ENCODE measurements at places on chromosomes 11 and 22.

- DNase-seq = no peak
Measured at GRCh38 chr22:22935056-22935545, 47.5 kb downstream of the IGLL5 start.

- no peak for DNase-seq
Measured at GRCh38 chr11:40149721-40150120, 1309.7 kb downstream of the LRRC4C start.

GRCh38 chr11:23988381-23989006 lies 508.4 kb upstream of the LUZP2 start:
- no peak for DNase-seq

DNA sequence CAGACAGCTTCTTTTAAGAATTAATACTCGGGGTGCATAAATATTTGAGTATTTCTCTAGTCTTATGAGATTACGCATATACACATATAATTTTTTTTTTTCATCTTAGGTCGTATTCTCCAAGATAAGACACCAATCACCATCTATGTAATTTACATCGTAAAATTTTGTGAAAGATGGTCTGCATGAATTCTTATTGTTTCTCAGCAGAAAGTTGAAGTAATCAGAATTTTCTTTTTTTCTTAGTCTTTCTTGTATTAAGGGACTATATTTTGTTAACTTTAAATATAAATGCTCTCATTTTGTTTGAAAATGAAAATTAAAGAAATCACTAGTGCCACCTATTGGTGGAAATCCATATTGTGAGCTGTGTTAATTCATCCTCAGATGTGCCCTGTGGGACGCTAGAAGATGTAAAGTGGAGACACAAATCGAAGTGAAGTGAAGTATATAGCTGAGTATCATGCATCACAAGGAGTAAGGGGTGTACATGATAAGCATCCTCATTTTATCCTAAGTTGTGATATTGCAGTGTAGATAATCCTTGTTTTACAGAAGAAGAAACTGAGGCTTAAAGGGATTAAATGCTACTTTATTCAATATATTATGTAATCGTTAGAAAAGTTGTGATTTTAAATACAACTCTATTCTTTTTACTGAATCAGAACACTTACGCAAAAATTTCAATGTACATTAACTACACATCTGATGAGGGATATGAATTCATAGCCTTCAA lies 2084.3 kb downstream of the LRRC4C start:
- DNase-seq = no peak

GRCh38 chr22:34669001-34669400 lies 397.0 kb upstream of the ISX start:
- DNase-seq = no peak

DNA sequence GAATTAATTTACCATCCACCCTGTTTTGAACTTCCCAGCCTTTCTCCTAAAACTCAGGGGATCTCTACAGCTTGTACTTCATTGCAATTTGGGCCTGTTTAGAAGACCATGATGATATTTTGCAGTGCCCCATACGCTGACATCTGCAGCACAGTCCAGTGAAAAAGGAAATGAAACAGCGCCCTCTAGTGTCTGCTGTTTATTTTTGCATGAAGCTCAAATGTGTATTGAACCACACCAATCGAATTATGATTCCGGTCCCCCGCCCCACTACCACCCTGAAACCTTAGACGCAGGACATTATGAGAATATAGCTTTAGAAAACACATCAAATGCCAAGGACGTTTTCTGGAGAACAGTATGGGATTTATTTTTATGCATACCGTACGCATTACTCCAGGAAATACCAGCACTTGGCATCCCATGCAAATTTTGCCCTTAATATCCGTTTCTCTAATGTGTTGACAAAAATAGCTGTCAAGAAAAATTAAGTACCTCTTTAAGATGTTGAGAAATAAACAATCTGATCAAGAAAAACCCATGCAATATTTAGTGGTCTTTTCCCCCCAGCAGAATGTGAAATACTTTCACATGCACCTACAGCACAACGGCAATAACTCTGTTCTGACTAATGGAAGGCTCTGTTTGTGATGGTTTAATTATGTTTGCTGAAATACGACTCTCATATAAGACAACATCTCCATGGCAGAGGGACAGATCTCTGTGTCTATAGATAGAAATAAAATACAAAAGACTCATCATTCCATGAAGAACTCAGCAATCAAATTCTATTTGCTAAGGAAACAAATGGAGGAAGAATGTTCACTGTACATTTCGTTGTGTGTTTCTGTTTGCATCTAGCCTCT lies 93.9 kb downstream of the TECTA start:
- peak; percentile 40 for DNase-seq

DNA sequence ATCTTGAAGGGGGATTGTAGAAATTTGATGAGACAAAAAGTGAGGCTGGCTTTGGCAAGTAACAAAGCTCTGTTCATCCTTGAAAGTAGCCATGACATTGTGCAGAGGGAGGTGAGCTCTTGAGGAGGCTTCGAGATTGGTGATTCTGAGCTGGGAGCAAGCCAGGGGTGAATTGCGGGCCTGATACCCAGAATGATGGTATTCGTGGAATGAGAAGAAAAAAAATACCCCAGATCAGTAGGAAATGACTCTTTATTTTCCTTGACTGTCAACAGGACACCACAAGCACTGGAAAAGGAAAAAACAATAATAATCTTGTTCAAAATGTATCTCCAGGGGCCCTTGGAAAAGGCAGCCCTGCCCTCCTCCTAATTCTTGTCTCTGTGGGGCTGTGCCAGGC lies 62.7 kb downstream of the TSPAN18 start:
- DNase-seq = no peak

DNA sequence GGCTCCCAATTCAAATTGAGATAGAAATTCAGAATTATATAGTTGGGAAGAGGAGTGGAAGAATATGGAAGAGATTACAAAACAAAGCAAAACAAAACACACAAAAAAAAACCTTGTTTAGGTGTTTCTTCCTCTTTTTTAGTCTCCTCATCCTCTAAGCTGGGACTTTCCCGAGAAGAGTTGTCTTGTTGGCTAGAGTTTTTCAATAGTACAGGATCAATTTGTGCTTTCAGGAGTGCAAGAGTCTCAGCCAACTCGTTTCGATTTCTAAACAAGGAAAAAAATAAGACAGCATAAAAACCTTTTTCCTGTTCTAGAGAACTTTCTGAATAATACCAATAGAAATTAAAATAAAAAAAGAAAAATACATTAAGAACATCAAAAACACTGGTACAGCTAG lies 87.8 kb upstream of the CLNS1A start:
- DNase-seq = no peak

DNA sequence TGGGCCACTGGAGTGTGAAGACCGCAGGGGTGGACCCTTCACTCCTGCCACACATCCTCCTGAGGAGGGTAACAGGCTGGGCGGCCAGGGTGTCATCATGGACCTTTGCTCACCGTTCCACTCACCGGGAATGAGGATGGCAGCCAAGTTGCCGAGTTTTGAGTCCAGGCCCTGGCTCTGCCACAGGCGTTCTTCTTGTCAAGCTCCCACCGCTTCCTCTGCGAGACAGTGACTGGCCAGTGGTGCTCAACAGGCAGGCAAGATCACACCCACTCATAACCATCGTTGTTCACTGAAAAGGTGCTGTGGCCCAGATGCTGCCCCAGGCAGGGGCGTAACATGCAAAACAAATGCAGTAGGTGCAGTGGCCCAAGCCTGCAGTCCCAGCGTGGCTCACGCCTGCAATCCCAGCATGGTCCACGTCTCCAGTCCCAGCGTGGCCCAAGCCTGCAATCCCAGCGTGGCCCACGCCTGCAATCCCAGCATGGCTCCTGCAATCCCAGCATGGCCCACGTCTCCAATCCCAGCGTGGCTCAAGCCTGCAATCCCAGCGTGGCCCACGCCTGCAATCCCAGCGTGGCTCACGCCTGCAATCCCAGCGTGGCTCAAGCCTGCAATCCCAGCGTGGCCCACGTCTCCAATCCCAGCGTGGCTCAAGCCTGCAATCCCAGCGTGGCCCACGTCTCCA lies 5.0 kb upstream of the PANX2 start:
- no peak for DNase-seq

GRCh38 chr22:36079041-36079440 lies 50.4 kb upstream of the RBFOX2 start:
- no peak for DNase-seq

DNA sequence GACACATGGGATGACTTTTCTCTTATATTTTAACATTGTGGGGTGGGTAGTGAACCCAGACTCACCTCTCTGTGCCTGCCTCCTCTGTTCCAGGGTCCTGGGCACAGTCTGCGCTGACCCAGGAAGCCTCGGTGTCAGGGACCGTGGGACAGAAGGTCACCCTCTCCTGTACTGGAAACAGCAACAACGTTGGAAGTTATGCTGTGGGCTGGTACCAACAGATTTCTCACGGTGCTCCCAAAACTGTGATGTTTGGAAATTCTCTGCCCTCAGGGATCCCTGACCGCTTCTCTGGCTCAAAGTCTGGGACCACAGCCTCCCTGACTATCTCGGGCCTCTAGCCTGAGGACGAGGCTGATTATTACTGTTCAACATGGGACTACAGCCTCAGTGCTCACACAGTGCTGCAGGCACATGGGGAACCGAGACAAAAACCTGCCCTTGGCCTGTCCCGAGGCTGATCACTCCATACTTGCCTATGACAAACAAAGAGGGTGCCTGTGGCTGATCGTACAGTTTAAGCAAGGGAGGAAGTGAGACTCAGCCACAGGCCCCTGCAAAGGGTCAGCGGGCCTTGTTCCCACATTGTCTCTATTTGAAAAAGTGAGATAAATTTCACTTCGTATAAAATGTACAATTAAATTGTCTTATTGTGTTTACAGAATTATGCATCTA lies 43.7 kb upstream of the TOP3B start:
- no peak for DNase-seq

GRCh38 chr11:100555931-100556330 lies 131.2 kb upstream of the ARHGAP42 start:
- no peak for DNase-seq

DNA sequence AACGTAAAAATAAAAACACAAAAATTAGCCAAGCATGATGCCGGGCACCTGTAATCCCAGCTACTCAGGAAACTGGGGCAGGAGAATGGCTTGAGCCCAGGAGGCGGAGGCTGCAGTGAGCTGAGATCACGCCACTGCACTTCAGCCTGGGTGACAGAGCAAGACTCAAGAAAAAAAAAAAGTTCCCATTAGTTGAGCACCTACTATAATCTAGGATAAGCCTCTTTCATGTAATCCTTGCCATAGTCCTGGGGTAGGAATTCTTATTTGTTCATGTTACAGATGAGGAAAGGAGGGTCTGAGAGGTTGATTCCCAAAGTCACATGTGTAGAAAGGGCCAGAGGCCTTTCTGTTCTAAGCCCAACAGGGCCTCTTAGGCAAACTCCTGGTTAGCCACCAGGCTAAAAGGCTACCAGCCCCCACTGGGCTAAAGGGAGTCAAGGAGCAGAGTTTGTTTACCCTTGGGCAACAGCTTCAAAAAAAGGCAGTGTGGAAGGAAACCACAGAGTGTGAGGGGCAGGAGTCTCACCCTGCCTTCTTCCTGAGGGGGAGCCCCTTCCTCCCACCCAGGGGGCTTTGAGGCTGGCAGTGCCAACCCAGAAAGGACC lies 21.6 kb upstream of the CSNK1E start:
- no peak for DNase-seq

- DNase-seq = no peak
Measured at GRCh38 chr11:117973503-117973860, 12.7 kb upstream of the IL10RA start.

GRCh38 chr11:125300791-125301218 lies 136.3 kb downstream of the PKNOX2 start:
- no peak for DNase-seq

DNA sequence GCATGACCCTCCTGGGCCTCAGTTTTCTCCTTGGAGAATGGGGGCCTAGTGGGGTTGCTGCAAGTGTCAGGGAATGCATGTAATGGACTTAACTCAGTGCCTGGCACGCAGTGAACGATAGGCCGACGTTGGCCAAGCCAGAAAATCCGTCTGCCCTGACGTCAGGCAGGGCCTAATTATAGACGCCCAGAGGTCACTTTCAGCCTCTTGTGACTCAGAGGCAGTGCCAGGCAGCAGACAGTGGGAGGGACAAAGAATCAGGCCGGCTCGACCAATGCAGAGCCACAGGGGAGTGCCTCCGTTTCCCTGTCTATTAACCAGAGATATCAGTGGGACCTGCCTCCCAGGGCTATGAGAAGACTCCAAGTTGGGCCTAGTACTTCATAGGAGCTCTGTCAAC lies 115.0 kb downstream of the MN1 start:
- no peak for DNase-seq

- DNase-seq = no peak
Measured at GRCh38 chr11:62179995-62180394, 10.0 kb upstream of the SCGB1D1 start.

DNA sequence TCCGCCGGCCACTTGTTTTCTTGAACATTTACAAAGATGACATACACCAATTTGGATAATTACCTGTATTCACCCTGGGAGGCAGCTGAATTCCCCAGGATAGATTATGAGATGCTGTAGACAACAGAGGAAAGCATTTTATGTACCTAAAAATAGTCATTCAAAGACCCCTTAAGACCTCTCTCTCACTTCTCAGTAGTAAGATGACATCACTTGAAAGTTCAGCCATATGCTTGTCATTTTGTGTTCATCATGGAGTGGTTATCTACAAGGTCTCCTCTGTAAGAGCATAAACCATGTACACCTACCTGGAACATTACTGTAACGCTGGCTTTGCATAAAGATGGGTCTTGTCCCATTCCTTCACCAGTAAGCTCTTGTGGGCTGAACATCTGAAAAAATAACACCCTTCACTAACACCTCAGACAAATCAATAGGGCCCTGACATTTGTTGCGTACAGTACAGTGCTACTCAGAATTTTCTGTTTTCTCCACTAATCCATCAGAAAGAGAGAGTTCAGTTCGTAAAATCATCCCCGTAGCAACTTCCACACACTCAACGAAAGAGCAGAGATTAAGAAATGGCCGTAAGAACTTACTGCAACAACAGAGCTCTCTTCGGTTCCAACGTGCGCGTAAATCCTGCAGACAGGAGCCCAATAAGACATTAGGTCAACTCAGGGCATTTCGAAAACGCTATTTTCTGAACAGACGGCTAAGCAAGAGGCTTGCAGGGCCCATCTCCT lies 15.6 kb upstream of the WDR74 start:
- no peak for DNase-seq

DNA sequence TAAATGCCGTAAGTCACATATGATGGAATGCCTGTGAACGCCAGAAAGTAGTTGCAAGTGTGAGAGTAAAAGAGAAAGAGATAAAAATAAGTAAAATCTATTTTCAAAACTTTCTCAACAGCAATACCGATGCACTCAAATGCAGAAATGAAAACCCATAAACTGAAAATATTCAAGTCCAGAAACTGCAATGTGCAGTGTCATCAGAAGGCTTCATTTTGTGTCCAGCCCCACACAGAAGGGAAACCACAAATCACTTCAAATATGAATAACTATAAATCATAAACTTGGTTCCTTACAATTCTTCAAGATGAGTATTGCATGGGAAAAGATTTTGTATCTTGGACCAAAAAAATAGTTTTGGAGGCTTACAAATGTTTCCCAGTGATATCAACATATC lies 375.2 kb upstream of the ANO5 start:
- DNase-seq = no peak

DNA sequence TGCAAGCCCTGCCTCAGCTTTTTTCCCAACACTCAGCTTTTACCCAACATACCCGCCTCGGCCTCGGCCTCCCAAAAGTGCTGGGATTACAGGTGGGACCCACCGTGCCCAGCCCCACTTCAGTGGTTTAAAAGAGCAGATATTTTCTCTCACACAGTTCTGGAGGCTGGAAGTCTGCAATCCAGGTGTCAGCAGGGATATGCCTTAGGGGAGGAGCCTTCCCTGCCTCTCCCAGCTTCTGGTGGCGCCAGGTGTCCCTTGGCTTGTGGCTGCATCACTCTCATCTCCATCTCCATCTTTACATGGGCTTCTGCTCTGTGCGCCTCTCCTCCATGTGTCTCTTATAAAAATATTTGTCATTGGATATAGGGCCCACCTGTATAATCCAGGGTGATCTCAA lies 50.0 kb downstream of the MCHR1 start:
- DNase-seq = no peak

All from activated T-helper 2 cell treated with anti-CD3 and anti-CD28 coated beads, Interferon-gamma antibody, Interleukin-2, Interleukin-4, amounts not matched to agents 10 μg/mL and 5 μg/mL and 100 μg/mL, durations not matched to agents 14 hours and 24 hours and 36 hours (primary cell).